Thoracic aorta (tissue), 2 donors: ENCODE measurements at places on chromosomes 6 and 20.

DNA sequence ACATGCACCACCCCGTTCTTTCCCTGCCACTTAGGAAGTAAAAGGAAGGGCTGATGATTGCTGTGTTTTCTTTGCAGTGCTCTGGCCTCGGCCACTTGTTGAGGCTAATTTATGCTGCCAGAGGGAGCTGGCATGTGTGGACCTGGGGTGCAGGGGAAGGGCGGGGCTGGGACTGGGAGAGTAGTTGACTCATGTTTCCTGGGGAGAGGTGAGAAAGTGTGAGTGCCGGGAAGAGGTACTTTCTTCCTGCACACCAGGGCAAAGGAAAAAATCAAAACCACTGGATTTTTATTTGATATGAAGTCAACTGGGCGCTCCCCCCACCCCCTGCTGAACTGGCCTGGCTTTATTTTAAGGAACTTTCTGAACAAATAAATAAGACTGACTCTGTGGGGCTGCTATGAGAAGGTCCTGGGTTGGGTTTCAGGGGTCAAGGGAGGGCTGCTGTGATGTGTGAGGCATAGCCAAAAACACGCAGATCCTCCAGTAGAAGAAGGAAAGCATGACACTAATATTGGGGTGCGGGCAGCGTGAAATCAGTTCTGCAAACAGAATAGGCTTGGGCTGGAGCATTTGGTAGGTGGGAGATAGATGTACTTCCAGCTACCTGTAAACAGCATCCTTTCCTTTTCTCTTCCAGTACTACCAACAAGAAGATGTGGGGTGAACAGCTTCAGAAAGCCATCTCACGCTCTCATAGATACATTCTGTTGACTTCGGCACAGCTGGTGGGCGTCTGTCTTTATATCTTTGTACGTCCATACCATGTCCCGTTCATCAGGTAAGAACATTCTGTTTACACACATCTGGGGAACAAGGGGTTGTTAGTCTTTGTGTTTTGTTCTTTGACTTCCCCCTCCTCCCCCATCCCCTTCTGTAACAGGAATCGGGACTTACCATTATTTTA, 87.5 kb downstream of the SYNJ2 start:
- peak; percentile 77 for DNase-seq

GRCh38 chr6:3617681-3618311, 133.7 kb downstream of the PXDC1 start:
- DNase-seq: no peak

GRCh38 chr6:77318256-77318655, 145.0 kb downstream of the HTR1B start:
- no peak for DNase-seq

DNA sequence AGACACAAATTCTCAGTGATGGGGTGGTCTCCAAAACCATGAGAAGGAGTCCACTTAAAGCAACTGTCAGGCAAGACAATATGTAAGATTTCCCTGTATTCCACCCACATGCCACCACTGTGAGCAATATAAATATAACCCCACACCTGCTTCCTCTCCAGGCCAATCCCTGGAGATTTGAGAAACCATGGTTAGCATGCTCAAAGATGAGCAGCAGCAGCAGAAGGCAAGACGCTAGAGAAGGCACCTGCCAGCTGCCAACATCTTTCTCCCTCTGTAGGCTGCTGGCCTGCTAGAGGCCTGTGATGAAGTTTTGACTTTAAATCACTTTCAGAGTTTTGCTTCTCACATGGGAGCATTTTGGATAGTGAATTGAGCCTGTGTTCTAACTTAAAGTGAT, 7.9 kb upstream of the SOD2 start:
- DNase-seq: no peak

DNA sequence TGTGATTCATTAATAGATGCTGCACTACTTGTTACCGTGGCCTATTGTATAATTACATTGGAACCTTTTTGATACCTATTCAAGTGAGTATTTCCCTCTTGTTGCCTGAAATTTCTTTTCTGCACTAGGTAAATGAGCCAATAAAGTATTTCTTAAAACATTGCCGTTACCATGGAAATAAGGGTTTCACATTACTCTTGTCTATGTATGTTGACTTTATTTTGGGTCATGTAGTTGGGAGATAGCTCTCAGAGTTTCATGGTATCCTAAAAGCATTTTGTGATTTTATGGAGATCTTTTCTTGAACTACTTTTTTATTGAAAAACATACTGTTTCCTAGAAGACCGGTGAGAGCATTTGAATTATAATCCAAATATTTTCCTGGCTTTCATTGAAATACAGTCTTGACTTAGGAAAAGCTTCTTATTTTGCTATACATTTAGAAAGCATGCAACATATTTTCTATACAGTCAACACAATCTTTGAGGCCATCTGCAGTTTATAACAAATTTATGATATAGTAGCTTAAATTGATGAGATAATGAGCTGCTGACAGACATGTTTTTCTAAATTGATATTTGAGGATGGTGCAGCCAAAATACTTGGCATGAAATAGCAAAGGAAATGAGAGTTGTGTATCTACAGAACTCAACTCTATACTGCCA, 650.4 kb downstream of the RFPL4B start:
- no peak for DNase-seq

GRCh38 chr6:6593867-6594468, 5.4 kb downstream of the LY86 start:
- no peak for DNase-seq

- DNase-seq: no peak
These were observed 81.2 kb downstream of the EZR start for GRCh38 chr6:158737710-158738615.

- no peak for DNase-seq
These were observed 27.0 kb downstream of the SOD2 start for GRCh38 chr6:159665868-159666635.

GRCh38 chr20:33299111-33299603, 16.1 kb downstream of the BPIFB1 start:
- DNase-seq: no peak

DNA sequence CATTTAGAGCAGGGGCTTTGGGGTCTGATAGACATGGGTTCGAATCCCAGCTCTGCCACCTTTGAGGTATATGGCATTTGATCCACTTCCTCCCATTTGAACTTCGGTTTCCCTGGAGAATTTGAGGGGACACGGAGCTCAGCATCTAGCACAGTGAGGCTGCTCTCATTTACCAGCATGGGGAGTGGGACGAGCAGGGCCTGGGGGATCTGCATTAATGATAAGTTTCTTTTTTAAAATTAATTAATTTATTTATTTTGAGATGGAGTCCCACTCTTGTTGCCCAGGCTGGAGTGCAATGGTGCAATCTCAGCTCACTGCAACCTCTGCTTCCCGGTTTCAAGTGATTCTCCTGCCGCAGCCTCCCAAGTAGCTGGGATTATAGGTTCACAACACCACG, 52.6 kb downstream of the VSTM2L start:
- no peak for DNase-seq

- no peak for DNase-seq
These were observed 107.4 kb upstream of the GRIK2 start for GRCh38 chr6:101286146-101286545.

DNA sequence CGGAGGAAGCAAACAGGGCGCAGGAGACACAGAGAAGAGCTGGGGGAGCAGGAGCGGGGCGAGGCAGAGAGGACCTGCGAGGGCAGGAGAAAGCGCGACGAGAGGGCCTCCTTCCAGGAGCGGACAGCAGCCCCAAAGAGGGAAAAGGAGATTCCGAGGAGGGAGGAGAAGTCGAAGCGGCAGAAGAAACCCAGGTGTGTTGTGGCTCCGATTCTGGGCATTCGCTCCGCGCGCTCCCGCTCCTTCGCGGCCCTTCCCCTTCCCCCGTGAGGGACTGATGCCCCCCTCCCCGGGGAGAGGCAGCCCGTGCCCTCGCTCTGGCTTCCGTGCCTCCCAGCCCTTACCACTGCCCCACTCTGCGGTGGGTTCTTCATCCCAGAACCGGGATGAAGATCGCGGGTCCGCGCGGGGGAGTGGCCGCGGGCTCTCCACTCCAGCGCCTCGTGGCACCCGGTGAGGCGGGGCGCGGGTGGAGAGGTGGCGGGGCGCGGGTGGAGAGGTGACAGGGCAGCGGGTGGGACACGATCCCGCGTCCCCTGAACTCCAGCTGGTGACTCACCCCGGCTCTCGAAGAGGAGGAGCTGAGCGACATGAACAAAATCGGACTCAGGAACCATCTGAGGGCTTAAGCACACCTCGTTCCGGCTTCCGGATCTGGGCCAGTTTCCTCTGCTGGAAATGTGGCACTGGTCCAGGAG, 22.4 kb downstream of the TMC2 start:
- no peak for DNase-seq

DNA sequence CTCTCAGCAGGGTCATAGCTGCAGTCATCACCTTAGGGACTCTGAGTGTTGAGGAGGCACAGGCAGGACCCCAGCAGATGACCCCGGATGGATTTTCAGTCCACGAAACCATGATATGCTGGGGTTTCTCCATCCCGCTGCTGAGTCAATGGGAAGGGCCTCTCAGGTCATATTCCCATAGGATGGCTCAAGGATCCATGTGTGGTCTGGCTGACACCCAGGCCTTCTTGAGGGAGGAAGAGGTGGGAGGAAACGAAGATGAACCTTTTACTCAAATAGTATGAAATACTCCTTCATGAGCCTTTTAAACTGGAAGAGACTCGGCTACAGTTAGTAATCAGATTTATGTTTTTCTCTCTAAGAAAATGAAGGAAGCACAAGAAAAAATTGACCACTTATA, 10.3 kb upstream of the RALY start:
- no peak for DNase-seq

DNA sequence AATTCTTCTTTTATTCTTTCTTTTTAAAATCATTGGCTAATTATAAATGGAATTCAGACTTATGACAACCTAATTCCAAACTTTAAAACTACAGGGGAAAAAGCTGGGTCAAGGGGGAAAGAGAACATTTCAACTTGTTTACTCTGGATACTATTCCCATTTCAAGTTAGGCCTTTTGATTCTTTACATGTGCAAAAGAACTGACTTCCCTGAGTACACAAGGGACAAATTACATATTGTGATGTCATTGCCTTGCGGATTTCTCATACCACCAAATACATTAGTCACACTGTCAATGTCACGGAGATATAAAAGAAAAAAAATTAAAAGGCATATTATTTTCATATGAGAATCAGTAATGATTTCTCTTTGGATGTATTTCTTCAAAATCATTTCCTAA, 96.5 kb upstream of the TBX18 start:
- DNase-seq: no peak

DNA sequence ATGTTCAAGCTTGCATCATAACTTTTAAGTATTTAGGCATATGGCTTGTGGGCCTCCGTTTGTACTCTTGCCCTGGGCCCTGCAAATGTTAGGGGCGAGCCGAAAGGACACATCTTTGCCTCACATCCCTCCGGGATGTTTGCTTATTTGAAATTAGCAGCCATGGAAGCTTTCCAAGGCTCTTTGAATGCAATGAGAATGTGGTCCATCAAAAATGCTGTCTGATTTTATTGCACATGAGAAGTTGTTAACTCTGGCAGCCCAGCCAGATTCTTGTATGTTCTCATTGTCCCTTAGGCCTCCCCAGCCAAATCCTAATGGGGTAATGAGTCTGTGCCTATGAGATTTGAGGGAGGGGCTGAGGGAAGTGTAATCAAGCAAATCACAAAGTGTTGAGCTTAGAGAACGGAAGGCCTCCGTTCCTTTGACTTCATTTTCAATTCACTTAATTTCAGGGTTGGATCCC, 261.2 kb upstream of the MARCKS start:
- DNase-seq: no peak
